ENCODE measurements at places on chromosomes 5 and 9.

- no peak for DNase-seq
These were observed 31.5 kb upstream of the MYORG start for GRCh38 chr9:34408173-34408572.

DNA sequence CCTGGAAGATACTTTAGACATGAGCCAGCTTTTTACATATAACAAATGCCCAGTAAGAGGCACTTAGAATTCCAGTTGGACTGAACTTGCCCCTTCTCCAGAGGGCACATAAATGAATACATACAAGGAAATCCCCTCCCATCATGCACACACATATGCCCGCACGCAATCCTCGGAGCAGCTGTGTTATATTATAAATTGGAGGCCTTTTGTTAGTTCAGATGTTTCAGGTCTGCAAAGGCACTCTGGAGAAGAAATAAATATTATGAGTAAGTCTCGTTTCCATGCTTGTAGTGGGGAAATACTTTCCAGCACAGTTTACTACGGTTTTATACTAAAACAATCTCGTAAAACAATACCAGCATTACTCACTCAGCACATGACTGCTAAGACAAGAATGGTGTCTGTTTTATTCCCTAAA is 17.6 kb upstream of the MUSK start:
- no peak for DNase-seq

DNA sequence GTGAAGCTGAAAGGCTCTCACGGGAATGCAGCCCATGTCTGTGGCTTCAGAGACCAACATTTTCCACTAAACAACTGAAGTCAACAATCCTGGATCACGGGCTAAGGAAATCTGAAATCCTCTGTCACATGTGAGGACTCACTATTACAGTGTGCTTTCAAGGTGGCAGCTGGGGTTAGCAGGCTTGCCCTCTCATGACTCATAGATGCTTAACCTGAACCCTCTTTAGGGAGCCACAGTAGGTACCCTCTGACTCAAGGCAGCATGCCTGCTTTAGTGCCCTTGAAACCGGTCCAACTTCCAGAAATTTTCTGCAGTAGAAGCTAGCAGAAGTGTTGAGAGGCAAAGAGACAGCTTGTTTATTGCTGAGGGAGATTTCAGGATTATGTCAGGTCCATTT is 232.5 kb downstream of the GABRB2 start:
- DNase-seq: no peak

- no peak for DNase-seq
These were observed 187.6 kb downstream of the PCSK1 start for GRCh38 chr5:96245140-96246091.

GRCh38 chr5:133048993-133049725 is 2.7 kb upstream of the HSPA4 start:
- no peak for DNase-seq

- no peak for DNase-seq
These were observed 4.8 kb downstream of the IL9 start for GRCh38 chr5:135890867-135891266.

- no peak for DNase-seq
These were observed 8.8 kb upstream of the DUSP1 start for GRCh38 chr5:172779691-172780341.

- DNase-seq: no peak
These were observed 60.1 kb downstream of the PTPDC1 start for GRCh38 chr9:94144394-94144793.

GRCh38 chr5:39197556-39197955 is 21.8 kb downstream of the FYB1 start:
- DNase-seq: peak; percentile 31
